Osteocyte (in vitro differentiated cells): ENCODE measurements at places on chromosomes 16 and 17. TPM values are rescaled to one million over a fixed set of nuclear protein-coding genes. Genes with fewer than 3 reads are reported as not detected.

Gene NPIPB13
- total RNA-seq: 10.0 and 22.9 TPM in 2 replicates

Gene PYY
- not detected in 2 replicates for total RNA-seq

DNA sequence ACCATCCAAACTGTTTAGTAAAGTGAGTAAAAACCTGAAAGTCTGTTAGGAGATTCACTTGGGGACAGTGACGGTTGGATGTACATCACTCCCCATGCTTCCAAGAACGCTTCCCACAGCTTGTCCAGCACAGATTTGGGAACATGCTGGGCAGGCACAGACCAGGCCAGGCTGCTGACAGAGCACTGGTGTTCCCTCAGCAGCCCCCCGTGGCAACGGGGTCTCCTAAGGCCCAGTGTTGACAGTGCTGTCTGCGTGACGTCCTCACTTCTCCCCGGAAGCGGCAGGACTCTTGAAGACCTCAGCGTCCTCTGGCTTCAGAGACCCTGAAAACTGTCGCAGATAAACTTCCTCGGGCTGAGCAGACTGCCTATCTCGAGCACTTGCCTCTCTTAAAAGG lies 8.9 kb upstream of the TRPV3 start:
- H3K4me1 ChIP-seq: no peaks in the 10 kb centered on the region
- no peaks in the 10 kb centered on the region for H3K27me3 ChIP-seq
- no peak overlapping the region for H3K27ac ChIP-seq

DNA sequence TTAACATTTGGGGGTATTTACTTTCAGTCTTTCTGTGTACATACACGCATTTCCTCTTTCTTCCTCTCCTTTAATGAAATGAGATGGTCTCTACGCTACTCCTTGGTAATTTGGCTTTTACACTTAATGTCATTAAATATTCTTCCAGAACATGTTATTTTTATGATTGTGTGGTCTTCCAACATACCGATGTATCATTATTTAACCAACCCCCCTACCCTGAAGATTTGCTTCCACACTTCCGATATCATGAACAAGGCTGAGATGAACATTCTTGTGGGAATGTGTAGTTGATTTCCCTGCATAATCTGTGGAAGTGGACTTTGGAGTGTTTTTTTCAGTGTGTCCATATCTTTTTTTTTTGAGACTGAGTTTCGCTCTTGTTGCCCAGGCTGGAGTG lies 2.3 kb upstream of the PGS1 start:
- H3K4me3 ChIP-seq: peak overlapping the region; percentile 2
- DNase-seq: no peak
- peaks cover 62% of the 10 kb centered on the region for H3K4me1 ChIP-seq

DNA sequence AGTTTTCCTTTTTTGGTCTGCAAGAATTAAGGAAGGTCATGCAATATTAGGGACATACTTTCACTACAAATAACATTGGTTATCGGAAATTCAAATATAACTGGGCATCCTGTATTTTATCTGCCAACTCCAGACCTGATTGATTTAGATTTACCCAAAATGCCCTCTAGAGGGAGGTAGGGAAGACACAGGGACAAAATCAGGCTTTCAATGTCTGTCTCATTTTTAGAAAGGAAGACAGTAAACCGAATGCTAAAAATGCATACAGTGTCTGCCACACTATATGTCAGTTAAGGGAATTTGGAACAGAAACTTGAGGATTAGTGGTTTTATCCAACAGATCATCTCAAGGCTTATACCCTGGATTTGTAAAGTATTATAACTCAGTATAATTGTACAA lies 161.7 kb upstream of the SOX9 start:
- H3K27ac ChIP-seq: no peak overlapping the region
- no peak overlapping the region for H3K4me3 ChIP-seq
- H3K27me3 ChIP-seq: no peaks in the 10 kb centered on the region

- H3K4me1 ChIP-seq: no peaks in the 10 kb centered on the region
- DNase-seq: no peak
- peaks cover 81% of the 10 kb centered on the region for H3K27me3 ChIP-seq
- no peaks in the 10 kb centered on the region for H3K36me3 ChIP-seq
Measured at GRCh38 chr17:48296453-48296852, 133.6 kb downstream of the SKAP1 start.

Gene SLC9A5
- total RNA-seq: 4.2 and 4.4 TPM in 2 replicates

Gene TGFB1I1
- 112 and 120 TPM in 2 replicates for total RNA-seq

Gene TMEM100
- 3.3 and 3.4 TPM in 2 replicates for total RNA-seq

DNA sequence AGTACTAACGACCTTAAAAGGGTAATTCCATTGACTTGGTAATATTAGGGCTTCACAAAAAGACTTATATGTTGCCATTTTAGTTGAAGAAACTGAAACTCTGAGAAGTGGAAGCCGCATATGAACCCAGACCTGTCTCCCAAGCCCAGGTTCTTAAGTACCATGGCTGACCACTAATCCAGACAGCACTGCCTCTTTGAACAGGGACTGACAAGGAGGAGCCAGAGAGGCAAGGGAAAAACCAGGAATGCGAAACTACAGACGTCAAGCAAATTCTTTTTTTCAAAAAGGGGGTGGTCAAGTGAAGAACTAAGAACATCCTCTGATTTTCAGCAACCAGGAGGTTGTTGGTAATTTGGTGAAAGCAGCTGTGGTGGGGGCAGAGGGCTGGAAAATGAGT lies 15.2 kb downstream of the CYB5D1 start:
- no peak overlapping the region for H3K27ac ChIP-seq
- no peak for DNase-seq
- peaks cover 23% of the 10 kb centered on the region for H3K36me3 ChIP-seq

GRCh38 chr17:21373696-21374440 lies 2.3 kb upstream of the KCNJ12 start:
- no peaks in the 10 kb centered on the region for H3K27me3 ChIP-seq
- no peak overlapping the region for H3K4me3 ChIP-seq

Gene KRT36
- total RNA-seq: not detected in 2 replicates

Gene GINS2
- 4.2 and 5.7 TPM in 2 replicates for total RNA-seq

GRCh38 chr17:37177254-37177870 lies 198.4 kb upstream of the C17orf78 start:
- no peaks in the 10 kb centered on the region for H3K27me3 ChIP-seq
- H3K4me1 ChIP-seq: peaks cover 41% of the 10 kb centered on the region
- H3K4me3 ChIP-seq: no peak overlapping the region
- peaks cover 11% of the 10 kb centered on the region for H3K36me3 ChIP-seq
